GM12892 (cell line): ENCODE measurements at places on chromosomes 1 and 21.
A peak's percentile ranks its signal among the peaks of the same experiment; 100 is the strongest.

DNA sequence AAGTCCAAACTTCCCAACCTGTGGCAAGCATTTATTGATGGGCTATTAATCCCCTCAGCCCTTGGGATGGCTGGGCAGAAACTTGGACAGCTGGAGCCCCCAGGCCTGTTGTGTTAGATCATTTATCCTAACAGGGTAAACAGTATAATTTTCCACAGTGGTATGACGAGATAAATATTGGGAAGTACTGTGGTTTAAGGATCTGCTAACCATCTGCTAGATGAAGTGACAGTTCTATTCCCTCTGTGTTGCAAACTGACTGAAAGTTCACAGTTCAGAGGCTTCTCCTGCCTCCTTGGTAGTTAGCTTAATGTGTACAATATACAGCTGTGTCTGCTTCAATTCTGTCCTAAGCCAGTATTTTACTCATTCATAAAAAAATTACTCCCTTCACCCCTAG lies 127.5 kb upstream of the CHODL start:
- DNase-seq = no peak

DNA sequence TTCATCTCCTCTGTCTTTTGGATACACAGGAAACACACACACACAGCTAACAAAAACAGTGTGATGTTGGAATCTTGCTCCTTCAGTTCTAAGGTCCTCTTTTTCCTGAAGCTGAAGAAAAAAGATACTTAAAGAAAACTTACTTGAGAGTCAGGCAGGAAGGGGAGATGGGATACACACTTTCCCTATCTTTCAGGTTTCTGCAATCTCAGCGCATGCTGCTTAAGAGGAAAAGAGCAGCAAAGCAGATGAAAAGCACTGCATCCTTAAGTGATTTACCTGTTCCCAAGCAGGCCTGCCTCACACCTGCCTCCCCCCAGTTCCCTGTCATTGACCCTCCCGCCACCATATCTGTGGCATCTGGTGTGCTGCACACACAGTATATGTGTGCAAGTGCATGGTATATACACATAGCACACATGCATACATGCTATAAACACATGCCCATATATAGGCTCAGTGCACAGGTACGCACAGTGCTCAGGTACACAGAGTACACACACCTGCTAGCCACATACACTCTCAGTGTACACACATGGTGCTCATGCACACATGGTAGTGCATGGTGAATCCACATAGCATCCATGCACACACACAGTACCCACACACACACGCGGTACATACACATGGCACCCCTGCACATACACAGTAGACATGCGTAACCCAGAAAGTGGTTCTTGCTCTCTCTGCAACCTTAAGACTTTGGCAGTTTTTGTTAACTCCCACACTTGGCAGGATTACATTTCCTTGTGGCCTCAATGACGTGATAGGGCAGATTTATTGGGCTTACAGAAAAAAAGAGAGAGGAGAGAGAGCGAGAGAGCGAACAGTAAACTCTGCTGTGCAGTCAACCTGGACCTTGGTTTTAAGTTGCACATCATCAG lies 166.9 kb downstream of the TOMM20 start:
- DNase-seq = no peak

DNA sequence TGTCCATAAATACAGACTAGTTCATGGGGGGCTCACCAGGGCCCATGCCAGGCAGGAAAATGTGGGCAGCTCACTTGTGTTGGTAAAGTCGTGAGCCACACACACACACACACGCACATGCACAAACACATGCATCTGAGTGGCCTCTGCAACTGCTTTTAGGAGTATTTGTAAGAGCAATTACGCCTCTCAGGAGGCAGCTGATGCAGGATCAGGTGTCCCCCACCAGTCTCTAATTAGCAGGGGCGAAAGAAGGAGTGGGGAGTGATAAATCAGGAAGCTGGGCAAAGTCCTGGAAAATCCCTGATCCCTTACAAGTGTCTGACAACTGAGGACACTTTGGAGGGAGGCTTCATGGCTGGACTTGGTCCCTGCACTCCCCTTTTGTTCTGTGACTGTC lies 5.7 kb upstream of the IVL start:
- DNase-seq = no peak

DNA sequence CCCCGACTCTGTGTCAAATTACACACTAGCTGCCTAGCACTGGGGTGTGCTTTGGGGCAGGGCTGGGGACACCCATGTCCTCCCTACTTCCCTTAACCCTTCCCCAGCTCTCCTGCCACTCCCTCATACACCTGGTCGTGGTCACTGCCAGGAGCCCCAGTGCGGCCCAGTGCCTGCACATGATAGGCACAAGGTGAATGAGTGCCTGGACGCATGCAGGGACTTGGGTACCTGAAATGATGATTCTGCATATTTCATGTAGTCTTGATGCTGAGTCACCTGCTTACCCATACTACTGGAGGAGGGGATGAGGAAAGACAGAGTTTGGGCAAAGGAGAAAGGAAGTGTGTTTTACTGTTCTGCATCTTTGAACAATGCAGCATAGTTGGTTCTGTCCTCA lies 1.5 kb upstream of the VANGL2 start:
- no peak for DNase-seq

GRCh38 chr1:62689524-62689923 lies 1.3 kb upstream of the DOCK7 start:
- DNase-seq = no peak

GRCh38 chr1:156725683-156726280 lies 2.5 kb upstream of the METTL25B start:
- peak; percentile 62 for DNase-seq

DNA sequence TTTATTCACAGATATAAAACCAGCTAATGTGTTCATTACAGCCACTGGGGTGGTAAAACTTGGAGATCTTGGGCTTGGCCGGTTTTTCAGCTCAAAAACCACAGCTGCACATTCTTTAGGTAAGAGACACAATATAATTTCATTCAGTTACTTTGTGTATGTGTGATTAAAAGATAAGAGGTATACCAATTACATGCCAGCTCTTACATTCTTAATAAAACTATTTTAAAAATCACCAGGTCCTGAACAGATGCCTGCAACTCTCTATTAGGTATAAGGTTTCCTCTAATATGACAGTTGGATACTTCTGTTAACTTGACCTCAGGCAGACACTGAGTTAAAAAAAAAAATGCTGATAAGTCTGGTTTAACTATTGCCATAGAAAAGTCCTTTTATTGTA lies 122.1 kb downstream of the NEK7 start:
- DNase-seq = no peak

GRCh38 chr1:181793831-181794230 lies 267.7 kb downstream of the ZNF648 start:
- DNase-seq = no peak

DNA sequence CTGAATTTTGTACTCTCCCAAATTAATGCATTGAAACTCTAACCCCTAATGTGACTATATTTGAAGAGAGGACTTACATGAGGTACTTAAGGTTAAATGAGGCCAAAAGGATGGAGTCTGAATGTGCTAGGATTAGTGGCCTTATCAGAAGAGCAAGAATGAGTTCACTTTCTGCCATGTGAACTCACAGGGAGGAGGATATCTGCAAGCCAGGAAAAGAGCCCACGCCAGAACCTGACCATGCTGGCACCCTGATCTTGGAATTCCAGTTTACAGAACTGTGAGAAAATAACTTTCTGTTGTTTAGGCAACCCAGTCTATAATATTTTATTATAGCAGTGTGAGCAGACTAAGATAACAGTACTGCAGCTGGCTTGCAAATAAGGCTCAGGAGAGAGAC lies 12.2 kb upstream of the FASLG start:
- DNase-seq = no peak

- DNase-seq = no peak
Observed at GRCh38 chr1:205430696-205431305, 8.9 kb upstream of the LEMD1 start.

GRCh38 chr1:242187171-242187570 lies 188.3 kb upstream of the MAP1LC3C start:
- no peak for DNase-seq

GRCh38 chr1:75392278-75392677 lies 218.6 kb downstream of the SLC44A5 start:
- DNase-seq = no peak

DNA sequence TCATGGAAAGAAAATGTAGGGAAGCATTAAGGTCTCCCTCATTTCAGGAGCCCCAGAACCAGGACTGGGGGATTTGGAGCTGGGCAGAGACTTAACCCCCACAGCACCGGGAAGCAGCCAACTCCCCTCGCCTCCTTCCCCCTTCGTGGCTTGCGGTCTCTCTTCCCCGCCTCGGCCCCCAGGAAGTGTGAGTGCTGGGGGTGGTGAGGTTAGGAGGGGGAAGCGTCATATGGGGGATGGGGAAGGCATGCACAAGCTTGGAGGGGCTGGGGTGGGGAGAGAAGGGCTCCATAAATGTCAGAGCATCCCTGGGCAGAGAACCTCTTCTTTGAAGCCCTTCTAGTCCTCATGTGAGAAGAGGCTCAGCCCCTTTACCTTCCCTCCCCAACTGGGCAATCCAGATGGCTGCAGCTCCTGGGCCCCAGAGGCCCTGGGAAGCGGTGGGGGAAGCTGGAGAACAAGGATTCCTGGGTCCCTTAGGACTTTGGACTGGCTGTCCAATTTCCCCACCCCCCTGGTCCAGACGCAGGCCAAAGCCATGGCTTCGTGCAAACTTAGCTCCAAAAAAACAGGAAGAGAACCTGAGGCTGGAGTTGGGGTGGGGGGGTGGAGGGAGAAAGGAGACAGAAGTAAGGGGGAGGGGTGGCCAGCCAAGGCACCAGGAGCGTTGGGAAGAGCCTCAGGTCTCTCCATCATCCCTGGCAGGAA lies 7.8 kb downstream of the ZBTB7B start:
- DNase-seq = no peak

GRCh38 chr1:21508580-21509350 lies 458 bp upstream of the ALPL start:
- DNase-seq = peak; percentile 66

- no peak for DNase-seq
Observed at GRCh38 chr1:21633992-21634805, 35.0 kb downstream of the RAP1GAP start.

DNA sequence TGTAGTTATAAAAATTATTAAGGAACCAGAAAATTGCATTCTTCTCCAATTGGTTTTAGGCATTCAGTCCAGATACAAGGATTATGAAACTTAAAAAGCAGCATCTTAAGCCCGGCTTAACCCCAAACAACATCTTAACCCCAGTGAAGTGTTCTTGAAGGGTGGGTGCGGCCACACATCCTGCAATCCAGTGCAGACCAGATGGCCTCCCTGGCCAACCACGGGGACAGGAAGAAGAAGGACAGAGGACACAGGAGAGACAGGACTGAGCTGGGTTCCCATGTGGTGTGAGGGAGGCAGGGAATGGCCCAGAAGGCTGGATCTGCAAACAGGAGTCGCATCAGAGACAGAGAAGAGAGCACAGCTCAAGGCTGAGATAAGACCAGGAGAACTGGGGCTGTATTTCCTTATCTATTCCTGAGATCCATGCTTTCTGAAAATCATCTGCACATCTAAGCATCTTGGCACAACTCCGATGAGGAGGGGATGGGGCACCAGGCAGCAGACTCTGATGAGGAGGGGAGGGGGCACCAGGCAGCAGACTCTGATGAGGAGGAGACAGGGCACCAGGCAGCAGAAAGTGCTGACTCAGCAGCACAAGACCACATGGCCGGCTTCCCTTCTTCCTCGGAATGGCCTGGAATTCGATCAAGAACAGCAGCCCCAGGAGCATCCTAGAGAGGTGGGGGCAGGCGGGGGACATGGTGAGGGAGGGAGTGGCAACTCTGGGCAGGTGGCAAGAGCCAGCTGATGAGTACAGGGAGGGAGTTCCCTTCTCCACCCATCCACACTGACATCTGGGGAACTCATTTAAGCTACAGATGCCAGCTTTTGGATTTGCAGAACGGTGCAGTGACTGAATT lies 26.6 kb downstream of the ABCG1 start:
- DNase-seq = no peak

DNA sequence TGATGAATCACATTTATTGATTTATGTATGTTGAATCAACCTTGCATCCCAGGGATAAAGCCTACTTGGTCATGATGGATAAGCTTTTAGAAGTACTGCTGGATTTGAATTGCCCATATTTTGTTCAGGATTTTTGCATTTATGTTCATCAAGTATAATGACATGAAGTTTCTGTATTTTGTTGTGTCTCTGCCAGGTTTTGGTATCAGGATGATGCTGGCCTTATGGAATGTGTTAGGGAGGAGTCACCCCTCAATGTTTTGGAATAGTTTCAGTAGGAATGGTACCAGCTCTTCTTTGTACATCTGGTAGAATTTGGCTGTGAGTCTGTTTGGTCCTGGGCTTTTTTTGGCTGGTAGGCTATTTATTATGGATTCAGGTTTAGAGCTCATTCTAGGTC lies 1643.1 kb upstream of the B3GALT2 start:
- DNase-seq = no peak

- no peak for DNase-seq
Observed at GRCh38 chr1:76238094-76238628, 163.6 kb downstream of the ST6GALNAC3 start.

- DNase-seq = no peak
Observed at GRCh38 chr1:229883504-229884200, 183.4 kb upstream of the GALNT2 start.

DNA sequence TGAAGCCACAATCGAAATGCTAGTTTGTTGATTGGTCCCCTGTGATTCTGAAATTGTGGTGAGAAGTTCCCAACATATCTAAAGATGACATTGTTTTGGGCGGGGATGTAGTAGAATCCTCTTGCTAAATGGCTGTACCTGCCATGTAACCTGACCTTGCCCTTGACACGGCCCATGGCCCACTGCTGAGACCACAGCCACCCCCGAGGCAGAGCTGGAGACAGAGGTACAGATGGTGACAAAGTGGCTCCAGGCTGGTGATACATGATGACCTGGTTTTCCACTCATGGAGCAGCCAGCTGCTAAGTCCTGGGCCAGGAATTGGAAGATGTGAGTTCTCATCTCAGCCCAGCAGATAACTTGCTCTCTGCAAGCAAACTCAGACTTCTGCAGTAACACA lies 226.5 kb downstream of the FOXD2 start:
- DNase-seq = no peak

GRCh38 chr1:53986458-53986857 lies 31.5 kb downstream of the LDLRAD1 start:
- DNase-seq = no peak

DNA sequence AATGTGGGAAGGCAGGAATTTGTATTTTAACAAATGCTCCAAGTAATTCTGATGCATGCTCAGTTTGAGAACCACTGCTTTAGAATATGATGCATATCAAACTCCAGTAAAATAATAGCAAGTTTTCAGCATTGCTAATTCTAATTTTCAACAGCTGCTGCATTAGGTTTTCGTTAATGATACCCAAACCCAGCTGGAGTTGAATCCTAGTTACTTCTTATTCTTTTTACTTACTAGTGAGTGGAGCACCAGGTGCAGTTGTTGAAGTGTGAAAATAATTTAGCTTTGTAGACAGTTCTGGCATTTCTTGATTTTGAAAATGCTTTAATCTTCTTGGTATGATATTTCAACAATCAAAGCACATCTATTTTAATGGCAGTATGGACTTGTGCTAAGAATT lies 138.5 kb downstream of the HS2ST1 start:
- no peak for DNase-seq
